ENCODE measurements at places on chromosomes 12 and 14.

DNA sequence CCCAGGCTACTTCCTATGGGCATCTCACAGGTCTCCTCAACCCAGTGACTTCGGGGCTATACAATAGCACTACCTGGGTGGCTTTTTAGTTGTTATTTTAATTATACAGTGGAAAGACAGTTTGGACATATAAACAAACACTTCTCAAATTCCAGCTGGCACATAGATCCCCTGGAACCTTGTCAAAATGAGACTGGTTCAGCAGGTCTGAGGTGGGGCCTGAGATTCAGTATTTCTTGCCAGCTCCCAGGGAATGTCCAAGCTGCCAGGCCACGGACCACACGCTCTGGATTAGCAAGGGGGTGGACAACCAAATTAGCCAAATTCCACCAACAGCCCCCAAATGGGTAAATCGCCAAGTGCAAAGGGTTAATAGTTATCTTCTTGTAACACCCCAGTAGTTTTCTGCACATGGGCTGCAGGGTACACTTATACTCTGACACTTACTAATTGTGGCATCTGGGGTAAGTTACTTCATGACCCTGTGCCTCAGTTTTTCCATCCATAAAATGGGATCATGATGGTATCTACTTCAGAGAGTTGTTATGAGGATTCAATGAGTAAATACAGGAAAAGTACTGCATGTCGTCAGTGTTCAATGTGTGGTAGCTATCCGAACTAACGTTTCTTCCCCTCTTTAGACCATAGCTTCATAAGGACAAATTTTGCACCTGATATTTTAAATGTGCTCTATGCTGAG is 789.4 kb upstream of the TBX3 start:
- DNase-seq, result no peak

DNA sequence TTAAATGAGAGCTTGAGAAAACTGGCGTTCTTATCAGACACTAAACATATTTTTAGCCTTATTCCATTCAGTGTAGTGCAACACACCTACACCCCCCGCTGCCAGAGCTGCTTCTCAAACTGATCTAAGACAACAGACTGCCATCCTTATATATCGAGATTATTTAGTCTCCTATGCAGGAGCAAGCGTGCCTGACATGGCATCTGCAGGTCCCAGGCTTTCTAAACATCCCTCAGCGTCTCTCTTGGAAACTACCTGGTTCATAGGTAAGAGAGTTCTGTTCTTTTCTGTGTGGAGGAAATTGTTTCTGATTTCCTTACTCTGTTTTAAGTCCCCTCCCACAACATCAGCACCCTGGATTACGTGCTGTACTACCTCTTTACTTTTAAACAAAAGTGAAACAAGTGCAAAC is 117.1 kb upstream of the PTPRB start:
- no peak for DNase-seq

DNA sequence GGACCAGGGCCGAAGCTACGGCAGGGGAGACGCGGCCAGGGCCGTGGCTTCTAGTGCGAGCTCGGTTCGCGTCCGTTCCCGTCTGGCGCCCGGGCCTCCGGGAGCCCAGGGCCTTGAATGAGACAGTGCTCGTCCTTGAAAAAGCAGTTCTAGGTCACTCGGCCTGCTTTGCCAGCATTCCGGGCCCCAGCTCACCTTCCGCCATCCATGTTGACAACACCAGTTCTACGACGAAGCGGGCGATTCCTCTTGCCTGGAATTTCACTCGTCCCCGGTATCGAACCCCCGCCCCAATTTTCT is 4.5 kb downstream of the OR10AD1 start:
- no peak for DNase-seq

GRCh38 chr14:100341301-100342031 is 18.3 kb downstream of the SLC25A47 start:
- peak; percentile 21 for DNase-seq

DNA sequence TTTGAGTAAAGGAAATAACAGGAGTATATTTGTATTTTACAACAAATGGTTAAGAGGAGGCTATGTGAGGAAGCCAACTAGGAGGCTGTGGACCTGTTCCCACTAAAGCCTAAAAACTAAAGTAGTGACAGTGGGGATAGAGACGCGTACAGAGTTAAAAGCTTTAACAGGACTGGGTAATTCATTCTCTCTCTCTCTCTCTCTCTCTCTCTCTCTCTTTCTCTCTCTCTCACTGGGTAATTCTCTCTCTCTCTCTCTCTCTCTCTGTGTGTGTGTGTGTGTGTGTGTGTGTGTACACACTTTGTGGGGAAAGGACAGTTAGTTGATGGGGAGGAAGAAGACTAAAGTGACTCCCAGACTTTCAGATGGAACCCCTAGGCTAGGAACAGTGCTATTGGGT is 16.3 kb downstream of the ERC1 start:
- no peak for DNase-seq

DNA sequence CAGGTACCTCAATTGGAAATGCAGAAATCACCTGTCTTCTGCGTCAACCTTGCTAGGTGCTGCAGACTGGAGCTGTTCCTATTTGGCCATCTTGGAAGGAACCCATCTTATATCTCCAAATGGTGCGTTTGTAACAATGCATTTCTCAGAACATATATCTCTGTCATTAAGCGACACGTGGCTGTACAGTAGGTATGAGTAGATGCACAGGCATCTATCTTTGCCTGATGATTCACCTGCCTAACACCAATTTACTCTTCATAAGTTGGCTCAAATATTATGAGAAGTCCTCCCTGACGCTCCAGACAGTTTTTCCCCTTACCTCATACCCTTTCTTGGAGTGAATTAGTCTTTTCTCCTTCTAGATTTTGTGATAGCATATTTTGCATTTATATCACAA is 44.2 kb downstream of the GPR137C start:
- peak; percentile 1 for DNase-seq

DNA sequence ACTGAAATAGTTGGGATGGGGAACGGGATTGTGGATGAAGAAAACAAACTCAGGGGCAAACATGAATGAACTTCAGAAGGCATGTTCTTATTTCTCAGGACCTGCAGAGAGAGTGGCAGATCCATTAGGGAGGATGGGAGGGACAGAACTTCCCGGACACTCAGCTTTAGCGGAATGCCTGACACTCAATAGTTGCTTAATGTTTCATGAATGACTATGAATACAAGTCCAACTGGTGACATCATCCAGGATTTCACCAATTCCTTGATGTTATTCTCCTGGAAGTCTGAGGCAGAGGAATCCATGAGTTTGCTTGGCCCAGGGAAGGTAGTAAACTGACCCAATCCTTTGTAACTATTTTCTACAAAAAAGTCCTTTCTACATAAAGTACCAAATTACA is 37.8 kb upstream of the LRRC10 start:
- peak; percentile 93 for DNase-seq

GRCh38 chr12:24278832-24279231 is 329.4 kb upstream of the SOX5 start:
- DNase-seq, result no peak

DNA sequence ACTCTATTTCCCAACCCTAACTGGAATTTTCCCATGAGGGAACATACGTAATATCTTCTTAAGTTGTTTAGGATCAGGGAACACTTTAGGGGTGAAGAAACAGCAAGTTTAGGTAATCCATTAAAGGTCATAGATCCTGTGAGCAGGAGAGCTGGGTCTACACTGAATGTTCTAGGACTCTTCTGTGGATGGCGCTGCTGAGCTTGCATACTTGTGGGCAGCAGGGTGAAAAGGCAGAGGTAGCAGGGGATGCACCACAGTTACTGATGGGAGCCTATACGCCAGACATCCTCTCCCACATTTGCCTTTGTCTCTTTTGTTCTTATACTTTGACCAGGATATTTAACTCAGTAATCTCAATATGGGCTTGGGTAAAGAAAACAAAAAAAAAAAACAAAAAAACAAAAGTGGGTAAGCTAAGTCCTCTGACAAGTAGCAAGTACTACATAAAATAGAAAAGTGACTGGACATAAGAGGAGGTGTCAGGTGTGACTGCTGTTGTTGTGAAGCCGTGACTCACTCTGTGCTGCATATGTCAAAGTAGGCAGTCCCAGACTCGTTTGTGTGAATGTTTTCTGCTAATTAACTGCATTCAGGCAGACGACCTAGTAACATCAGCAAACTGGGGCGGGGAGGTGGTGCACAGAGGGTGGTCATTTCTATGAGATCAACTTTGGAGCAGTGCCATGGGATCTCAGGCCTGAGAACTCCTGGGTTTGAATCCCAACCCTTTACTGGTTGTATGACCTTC is 31.6 kb downstream of the NEUROD4 start:
- no peak for DNase-seq

GRCh38 chr12:26857465-26858176 is 24.6 kb upstream of the ITPR2 start:
- DNase-seq, result no peak

- no peak for DNase-seq
These were observed 86.4 kb upstream of the NOS1 start for GRCh38 chr12:117447665-117448366.

DNA sequence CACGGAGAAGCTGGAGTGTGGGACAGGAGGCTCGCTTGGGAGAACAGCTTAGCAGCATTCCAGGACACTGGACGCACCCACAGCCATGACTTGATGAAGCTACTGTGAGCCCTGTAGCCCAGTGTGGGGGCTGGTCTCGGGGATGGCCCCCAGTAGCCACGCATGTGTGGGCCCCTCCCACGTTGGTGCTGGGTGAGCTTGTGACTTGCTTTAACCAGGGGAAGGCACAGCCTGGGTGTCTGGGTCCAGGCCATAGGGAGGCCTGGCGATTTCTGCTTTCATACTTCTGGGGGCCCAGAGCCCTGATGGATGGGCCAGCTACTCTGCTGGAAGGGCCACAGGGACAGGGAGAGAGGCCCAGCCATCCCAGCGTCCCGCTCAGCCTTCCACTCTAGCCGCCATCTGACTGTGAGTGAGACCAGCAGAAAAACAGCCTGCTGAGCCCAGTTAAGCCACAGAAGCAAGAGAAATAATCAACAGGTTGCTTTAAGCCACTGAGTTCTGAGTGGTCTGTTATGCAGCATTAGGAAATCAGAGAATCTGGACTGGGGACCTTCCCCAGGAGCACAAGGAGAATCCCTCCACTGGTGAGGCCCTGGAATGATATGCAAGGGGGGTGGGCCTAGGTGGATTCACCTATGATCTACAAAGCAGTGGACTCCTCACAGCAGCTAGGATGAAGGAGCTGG is 16.1 kb downstream of the DIO3 start:
- DNase-seq, result no peak

DNA sequence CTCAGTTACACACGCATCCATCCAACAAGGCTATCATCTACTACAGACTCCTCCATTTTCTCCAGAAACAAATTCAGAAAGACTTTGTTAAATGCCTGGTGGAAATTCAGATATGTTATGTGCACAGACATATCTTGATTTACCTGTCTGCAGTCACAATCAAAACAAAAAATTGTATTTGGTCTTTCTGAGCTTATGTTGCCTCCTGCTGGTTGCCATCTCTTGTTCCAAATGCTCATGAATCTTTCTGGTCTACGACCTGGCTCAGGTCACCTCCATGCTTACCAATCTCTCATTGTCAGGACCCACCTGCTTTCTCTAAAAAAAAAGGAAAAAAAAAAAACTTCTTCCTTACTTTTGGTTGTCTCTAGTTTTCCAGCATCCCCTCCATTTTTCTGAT is 169.2 kb upstream of the PLXNC1 start:
- no peak for DNase-seq

GRCh38 chr12:2858334-2858733 is 1.5 kb upstream of the TEX52 start:
- no peak for DNase-seq

GRCh38 chr14:57402173-57402852 is 11.9 kb downstream of the NAA30 start:
- no peak for DNase-seq

All from fibroblast of skin of right biceps (primary cell).